ENCODE measurements at places on chromosomes 13 and 19.

DNA sequence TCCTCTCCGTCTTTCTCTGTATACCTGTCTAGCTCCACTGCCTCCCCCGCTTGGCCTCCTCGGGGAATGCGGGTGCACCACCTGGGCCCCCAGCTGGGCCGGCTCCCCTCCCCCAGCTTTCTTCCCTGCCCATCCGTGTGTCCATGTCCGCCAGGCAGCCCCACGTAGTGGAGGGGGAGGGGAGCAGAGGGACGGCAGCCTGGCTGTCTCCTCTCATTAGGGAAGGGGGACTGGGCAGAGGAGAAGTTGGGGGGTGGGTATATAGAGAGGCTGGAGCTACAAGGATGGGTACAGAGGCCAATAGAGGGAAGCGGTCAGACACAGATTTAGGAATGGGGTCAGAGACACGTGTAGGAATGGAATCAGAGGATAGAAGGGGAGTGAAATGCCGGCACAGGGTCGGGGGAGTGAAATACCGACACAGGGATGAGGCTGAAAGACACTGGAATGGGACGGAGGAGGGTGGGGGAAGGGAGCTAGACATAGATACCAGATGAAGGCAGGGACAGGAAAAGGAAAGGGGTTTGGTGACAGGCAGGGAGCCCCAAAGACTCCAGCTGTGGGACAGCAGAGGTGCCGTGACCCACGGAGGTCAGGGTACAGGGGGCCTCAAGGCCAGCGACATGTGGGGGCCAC is 2.8 kb downstream of the NECTIN2 start:
- DNase-seq: no peak

DNA sequence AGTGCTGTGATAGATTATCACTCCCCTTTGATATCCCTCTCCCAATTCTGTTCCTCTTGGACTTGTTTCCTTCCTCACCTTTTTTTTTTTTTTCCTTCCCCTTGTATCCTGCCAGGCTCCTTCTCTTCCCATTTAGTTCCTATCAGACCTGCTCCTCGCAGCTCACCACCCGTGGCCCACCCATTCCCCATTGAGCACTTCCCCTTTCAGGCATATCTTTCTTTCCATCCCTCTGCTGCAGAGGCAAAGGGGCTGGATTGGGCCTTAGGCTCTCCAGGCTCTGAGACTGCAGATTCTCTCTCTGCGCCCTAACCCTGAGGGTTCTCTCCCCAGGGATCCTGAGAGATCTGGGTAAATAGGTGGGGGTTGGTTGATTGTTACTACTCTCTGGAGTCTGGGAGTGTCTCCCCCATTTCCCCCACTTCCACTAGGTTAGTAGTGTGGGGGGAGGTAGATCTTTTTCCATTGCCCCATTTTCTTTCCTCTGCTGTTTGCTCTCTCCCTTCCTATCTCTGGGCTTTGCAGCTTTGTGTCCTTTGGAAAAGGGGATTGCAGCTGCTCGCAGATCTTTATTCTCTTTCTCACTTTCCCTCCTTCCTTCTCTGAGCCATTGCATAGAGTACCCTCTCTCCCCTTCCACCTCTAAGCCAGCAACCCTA is 2.3 kb downstream of the ARHGAP35 start:
- DNase-seq: no peak

DNA sequence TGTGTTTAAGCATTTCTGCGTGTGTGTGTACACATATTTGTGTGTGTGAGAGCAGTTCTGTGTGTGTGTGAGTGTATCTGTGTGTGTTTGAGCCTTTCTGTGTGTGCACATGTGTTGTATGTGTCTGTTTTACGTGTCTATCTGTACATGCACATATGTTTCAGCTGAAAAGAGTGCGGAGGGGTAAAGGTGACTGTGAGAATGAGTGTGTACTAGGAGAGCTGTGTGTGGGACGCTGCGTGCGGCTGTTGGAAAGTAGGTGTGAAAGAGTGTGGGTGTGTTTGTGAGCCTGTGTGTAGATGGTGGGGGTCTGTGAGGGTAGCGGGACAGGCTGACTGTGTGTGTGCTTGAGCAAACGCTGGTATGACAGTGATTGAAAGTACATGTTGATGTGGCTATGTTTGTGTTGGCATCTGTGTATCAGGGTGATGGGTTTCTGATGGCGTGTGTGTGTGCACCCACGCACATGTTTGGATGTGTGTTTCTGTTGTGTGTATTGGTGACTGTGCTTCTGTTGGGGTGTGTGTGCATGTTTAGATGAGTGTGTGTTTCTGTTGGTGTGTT is 7.5 kb upstream of the TPM4 start:
- DNase-seq: no peak

- no peak for DNase-seq
Measured at GRCh38 chr19:46875234-46875633, 14.4 kb downstream of the ARHGAP35 start.

DNA sequence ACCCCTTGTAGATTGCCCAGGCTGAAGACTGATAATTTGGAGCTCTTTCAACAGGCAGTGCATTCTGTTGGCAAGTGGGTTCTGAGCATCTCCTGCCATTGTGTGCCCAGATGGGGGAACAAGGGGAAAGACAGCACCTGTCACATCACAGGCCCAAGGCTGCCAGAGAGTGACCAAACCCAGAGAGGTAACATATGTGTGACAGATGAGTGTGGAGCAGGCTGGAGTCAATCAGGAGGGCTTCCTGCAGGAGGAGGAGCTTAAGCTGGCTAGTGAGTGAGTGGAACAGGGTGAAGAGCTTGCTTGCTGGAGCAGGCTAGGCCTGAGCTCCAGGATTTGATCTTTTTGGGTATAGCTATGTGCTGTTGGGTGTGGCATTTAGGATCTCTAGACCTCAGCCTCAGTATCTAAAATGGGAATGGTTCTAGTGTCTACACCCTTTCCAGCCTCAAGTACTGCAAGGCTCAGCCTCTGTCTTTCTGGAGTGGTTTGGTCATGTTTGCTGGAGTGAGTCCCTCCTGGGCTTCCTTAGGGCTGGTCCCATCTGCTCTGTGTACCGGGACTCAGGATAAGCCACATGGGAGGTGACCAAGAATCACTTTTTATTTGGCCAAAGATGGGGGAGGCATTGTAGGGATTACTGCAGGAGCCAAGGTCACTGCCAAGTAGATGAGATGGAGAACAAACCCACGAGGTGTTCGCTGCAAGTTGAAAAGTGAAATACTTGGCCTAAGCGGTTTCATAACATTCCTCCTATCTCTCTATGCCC is 152.4 kb upstream of the TSHZ3 start:
- no peak for DNase-seq

GRCh38 chr19:39927524-39928356 is 6.7 kb downstream of the FCGBP start:
- no peak for DNase-seq

- DNase-seq: no peak
Measured at GRCh38 chr13:45826731-45827130, 24.8 kb downstream of the SIAH3 start.

DNA sequence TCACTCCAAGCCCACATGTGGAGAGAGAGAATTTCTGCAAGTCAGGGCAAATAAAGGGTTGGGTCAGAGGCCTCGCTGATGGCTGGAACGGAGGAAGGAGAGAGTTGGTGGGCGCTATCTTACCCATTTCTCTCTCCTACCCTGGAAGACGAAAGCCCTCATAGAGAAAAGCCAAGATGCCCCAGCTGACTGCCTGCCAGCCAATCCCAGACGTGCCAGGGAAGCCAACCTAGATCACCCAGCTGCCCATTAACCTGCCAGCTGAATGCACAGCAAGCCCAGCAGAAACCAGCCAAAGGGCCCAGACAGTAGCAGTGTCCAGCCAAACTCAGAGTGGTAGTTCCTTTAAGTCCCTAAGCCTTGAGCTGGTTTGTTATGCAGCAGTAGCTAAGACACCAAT is 167.0 kb upstream of the ZNF507 start:
- DNase-seq: no peak

DNA sequence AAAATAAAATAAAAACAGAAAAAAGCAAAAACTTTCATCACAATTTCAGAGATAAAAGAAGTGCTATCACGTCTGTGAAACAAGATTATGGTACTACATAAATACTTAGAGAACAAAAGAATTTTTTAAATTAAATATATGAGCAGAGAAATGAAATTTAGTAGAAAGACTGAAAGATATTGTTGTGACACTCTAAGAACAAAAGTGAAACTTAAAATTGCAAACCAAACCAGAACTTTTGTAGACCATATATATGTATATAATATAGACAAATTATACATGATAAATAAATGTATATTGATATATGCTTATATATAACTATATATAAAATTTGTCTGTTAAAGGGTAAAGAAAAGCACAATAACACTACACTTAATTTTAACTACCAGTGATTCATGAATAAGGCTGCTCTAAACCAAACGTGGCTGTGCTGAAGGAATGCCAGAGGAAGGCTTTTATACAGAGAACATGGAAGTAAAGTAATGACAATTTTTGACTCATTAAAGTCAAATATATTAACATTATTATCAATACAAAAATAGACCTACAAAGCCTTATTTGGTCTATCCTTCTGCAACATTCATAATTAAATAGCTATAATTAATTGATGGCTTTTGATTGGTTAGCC is 1516.7 kb upstream of the PCDH20 start:
- no peak for DNase-seq

GRCh38 chr19:5215431-5215830 is 125.2 kb downstream of the PTPRS start:
- DNase-seq: no peak

- no peak for DNase-seq
Measured at GRCh38 chr13:76035711-76036110, 399.6 kb downstream of the LMO7 start.

GRCh38 chr13:106415971-106416370 is 119.5 kb downstream of the EFNB2 start:
- DNase-seq: no peak

DNA sequence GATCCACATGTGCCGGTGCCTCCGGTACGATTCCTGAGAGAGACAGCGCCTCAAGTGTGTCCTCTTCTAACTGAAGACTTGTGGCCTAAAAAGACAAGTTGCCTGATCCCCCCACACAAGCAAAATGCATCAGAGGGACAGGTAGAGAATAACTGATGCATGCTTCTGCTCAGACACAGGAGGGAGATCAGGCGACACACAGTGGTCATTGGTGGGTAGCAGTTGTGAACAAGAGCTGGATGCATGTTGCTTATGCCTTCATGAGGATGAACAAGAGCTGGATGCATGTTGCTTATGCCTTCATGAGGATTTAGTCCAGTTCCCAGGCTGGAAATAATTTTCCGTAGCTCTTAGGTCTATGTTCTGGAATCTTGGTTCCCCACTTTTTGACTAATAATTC is 505.6 kb downstream of the MYO16 start:
- DNase-seq: no peak

GRCh38 chr13:24887759-24888158 is 123.8 kb downstream of the RNF17 start:
- DNase-seq: no peak

DNA sequence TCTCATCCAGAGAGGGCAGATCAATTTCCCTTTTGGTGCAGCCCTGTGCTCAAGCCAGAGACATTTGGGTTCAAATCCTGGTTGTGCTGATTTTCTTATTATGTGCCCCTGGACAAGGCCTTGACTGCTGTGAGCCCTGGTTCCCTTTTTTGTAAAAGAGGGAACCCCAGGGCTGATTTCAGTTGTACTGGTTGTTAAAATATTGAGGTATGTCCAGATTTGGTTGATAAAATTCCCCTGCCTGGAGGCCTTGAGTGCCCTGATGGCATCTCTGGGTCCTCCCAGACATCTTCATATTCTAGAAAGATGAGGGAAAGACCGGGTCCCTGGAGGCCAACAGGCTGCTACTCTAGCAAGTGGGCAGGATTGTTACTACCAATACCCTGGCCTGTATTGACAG is 14.4 kb upstream of the PLAUR start:
- DNase-seq: no peak

GRCh38 chr19:42332059-42332458 is 6.6 kb downstream of the MEGF8 start:
- DNase-seq: no peak

DNA sequence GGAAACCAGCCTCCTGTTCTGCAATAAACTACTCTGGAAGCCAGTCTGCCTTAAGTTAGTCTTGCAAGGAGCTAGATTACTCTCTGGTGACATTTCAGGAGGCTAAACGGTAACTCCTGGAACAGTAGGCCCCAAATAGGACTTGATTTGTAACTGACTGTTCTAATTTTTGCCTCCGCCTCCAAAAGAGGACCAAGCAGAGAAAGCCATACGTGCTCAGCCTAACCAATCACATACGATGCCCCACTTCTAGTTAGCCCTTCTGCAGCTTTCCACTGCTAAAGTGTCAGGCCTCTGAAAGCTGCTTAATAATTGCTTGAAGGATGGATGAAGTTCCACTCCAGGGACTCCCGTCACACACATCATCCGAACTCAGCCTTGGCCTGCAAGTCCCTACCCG is 744 bp downstream of the ZNF805 start:
- no peak for DNase-seq

- no peak for DNase-seq
Measured at GRCh38 chr13:54775501-54776191, 1747.0 kb downstream of the OLFM4 start.

DNA sequence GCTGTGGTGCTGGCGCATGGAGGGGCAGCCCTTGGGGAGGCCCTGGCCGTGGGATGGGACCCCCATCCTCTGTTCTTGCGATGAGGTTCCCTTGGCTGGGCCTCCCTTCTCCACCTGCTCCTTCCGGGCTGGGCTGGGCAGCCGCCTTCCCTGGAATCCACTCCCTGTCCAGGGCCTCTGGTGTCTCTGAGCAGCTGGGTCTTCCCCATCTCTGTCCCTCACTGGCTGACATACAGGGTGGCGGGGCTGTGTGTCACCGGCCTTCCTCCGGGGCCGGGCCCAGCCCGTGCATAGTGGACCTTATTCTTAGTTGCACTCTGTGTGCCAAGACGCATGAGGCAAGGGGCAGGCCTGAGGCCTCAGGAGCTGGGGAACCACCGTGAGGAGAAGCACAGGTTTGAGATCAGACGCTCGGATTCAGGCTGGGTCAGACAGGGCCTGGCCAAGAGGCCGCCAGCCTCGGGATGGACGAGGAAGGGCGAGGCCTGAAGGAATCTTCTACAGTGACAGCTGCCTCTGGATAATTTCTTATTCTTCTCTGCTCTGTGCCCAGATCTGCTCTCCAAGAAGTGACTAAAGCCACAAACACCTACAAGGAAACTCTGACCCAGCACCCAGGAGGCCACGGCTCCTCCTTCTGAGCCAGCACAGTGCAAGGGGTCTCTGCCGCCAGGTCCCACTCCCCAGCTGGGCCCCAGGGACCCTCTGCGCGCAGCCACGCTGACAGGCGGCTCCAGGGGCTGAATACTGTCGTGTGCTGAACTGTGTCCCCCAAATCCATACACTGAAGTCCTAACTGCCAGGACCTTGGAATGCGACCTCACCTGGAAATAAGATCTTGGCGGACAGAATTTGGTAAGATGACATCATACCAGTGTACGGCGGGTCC is 11.0 kb downstream of the SGTA start:
- no peak for DNase-seq

DNA sequence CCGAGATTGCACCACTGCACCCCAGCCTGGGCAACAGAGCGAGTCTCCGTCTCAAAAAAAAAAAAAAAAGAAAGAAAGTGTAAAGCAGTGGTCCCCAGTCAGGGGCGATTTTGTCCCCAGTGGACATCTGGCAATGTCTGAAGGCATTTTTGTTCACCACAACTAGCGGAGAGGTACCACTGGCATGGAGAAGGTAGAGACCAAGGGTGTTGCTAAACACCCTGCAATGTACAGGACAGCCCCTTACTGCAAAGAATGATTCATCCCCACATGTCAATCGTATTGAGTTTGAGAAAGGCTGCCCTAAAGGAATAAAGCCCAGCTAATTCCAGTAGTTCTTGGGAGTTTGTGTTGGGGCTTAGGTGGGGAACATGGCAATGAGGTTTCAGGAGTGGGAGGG is 38.7 kb downstream of the CYP4F2 start:
- DNase-seq: no peak
